Brain (organoid and tissue), 16 donors: ENCODE measurements at places on chromosomes 5 and 9. TPM values are rescaled to one million over a fixed set of nuclear protein-coding genes. Genes with fewer than 3 reads are reported as not detected.
A peak's percentile ranks its signal among the peaks of the same experiment; 100 is the strongest.

DNA sequence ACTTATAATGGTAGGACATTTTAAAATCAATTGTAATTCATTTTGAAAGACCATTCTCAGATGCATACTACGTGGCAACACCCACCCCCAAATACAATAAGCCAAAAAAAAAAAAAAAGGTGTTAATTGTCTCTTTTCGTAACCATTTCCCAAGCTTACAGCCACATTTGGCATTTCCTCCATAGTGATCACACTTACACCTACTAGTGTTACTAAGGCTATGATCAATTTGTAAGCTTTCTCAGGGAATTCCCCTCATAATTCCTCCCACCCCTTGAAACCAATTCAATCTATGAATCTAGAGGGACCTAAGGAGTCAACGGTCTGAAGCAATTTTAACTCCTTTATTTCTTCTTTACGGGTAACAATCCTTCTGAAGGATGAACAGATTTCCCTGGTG is 40.1 kb downstream of the NR2F1 start:
- DNase-seq, result no peak

The DND1 gene
- 0.48 TPM for polyA plus RNA-seq

DNA sequence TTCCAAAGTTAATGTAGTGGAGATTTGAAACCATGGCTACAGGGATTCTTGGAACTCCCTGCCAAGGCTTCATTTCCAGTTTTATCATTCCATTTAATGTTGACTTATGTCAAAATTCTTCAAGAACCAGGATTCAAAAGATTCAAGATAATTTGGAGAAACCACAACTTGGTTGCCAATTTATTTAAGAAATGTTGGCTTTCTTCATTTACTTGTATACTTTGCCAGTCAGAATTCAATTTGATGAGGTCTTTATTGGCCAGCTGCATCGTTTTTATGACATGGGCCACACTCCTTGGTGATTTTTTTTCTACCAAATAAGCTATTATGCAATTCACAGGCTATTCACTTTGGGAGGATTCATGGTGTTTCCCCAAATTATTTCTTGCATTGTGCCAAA is 53.1 kb upstream of the RASEF start:
- DNase-seq, result no peak

The TRPM3 gene
- polyA plus RNA-seq, result 1.2 TPM

GRCh38 chr9:9970514-9970913 is 642.3 kb downstream of the PTPRD start:
- DNase-seq, result no peak

The EGFL7 gene
- polyA plus RNA-seq, result 36.4 TPM

The IL3 gene
- polyA plus RNA-seq, result not detected

DNA sequence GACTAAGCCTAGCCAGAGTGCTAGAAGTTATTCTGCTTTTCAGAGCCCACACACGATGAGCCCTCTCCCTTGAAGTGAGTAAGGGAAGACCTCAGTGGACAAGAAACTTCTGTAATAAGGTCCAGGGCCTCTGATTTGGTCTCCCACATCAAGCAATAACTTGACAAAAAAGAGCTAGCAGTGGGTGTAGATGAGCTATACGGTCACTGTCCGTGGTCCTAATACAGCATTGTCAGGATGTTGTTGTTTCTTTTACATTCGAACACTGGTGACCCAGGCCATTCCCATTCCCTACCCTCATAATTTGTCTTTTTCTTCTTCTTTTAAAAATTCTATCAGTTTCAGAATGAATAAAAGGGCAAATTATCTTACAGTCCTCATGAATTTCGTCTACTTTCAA is 5.2 kb downstream of the PCSK1 start:
- DNase-seq, result no peak

- DNase-seq, result no peak
These were observed 320.3 kb upstream of the CLINT1 start for GRCh38 chr5:158179271-158179670.

The SNX24 gene
- polyA plus RNA-seq, result 9.2 TPM

GRCh38 chr9:109907810-109908458 is 127.9 kb downstream of the PALM2AKAP2 start:
- no peak for DNase-seq

DNA sequence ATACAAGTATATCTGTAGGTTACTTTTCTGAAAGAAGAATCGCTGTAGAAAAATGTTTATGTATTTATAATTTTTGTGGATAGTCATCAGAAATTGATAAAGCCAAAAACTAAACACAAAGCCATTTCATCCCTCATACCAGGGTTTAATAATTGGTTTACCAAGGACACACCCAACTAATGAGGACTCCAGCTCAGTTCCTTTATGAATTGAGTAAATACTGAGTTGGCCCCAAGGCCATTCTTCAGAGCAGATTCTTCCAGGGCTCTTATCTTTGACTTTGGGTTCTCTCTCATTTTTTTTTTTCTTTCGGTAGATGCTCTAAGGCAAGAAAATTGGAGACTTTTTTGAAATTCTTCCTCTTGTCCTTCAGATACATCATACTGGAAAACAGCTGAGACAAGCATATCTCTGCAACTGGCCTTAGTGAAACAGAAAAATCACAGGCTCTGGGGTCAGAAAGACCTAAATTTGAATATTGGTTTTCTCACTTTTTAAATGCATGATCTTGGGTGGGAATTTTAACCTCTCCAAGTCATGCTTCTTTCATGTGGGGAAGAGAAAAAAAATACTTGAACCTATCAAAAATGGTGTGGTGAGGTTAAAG is 401.8 kb downstream of the ARHGEF28 start:
- DNase-seq, result no peak

DNA sequence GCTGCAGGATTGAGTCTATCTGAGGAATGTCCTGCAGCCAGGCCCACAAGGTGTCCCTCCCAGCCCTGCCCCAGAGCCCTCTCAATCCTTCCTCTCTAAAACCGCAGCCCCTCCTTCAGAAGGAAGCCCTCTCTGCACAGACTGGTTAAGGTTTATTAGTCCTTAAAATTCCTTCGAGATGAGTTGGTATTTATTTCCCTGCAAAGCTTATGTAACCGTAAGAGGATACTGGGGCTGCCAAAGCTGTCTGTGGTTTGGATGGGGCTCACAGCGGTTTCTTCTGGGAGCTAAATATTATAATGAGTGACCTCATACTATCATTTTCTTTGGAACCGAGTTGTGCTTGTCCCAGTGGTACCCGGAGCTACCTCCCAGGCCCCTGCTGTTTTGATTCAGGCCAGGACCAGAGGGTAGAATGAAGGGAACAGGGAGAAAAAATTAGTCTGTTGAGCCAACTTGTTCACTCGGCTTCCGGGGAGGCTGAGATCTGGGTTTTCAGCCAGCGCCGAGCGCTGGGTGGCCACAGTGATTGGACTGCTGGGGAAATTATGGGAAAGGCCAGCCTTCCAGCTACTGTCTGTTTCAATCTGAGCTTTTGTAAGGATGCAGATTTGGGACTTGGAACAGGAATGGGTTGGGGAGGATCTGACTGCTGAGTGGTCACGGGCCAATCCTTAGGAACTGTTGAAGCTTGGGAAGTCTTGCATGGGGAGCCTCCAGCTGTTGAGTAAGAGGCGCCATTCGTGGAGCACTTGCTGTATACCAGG is 107.5 kb downstream of the NDFIP1 start:
- no peak for DNase-seq

DNA sequence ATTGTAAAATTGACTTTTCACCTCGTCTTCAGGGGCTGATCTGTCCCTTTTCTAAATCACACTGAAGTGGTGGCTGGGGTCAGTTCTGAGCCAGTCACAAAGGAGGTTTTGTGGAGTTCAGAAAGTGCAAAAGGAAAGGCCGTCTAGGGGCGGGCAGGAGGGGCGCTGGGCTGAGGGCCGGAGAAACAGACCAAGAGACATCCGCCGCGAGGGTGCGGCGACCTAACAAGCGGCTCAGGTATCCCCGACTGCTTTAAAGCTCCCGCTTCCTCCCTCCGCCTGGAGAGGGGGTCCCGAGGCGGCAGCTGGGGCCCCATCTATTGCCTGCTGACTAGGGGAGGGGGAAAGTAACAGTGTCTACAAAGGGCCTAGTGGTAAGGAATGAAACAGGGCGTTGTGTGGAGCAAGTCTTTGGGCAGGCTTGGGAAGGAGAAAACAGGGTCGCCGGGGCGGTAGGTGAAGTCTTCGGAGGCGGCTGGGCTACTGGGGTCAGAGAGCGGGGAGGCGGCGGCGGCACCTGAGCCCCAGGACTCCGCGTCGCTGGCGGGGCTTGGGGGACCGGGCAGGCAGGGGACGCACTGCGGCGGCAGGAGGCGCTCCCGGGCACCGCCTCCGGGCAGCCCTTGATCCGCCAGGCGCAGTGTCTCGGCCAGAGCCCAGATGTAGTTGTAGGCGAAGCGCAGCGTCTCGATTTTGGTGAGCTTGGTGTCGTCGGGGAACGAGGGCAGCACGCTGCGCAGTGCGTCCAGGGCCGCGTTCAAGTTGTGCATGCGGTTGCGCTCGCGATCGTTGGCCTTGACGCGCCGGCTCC is 950 bp downstream of the NEUROG1 start:
- DNase-seq, result peak; percentile 47

The SH3TC2 gene
- 2.1 TPM for polyA plus RNA-seq

The SPATA31D4 gene
- not detected for polyA plus RNA-seq

- DNase-seq, result no peak
These were observed 285.8 kb upstream of the PCSK5 start for GRCh38 chr9:75604661-75605060.

GRCh38 chr5:119597728-119598298 is 31.5 kb upstream of the FAM170A start:
- DNase-seq, result no peak

DNA sequence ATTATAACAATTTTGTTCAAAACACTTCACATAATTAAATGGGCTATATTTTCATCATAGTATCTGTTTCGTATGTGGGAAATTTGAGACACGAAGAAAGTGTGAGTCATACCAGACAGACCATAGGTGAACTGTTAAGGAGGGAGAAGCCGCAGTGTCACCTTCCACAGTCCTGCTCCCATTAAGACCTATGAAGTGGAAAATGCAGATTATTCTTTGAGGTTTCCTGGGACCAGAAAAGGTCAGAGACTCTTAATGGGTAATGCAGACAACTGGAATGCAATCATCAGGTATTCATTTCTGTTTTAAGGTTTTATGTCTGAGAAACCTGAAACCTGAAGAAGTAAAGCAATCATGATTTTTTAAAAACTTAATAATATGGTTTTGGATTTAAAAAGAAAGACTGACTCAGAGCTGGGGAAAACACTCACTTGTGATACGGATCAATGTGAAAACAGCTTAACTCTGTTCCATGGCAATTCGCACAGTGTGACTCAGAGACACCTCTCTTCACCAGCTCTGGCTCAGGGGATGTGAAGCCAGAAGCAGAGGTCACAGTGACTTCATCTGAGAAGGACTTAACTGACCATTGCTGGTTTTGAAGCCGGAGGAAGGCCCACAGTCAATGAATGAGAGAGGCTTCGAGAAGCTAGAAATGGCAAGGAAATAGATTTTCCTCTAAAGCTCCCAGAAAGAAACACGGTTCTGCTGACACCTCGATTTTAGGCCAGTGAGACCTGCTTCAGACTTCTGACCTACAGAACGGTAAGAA is 17.2 kb upstream of the GCNT1 start:
- no peak for DNase-seq

- DNase-seq, result no peak
These were observed 41.5 kb downstream of the SH3PXD2B start for GRCh38 chr5:172412724-172413286.

- no peak for DNase-seq
These were observed 178.8 kb upstream of the CDH10 start for GRCh38 chr5:24823625-24824024.

DNA sequence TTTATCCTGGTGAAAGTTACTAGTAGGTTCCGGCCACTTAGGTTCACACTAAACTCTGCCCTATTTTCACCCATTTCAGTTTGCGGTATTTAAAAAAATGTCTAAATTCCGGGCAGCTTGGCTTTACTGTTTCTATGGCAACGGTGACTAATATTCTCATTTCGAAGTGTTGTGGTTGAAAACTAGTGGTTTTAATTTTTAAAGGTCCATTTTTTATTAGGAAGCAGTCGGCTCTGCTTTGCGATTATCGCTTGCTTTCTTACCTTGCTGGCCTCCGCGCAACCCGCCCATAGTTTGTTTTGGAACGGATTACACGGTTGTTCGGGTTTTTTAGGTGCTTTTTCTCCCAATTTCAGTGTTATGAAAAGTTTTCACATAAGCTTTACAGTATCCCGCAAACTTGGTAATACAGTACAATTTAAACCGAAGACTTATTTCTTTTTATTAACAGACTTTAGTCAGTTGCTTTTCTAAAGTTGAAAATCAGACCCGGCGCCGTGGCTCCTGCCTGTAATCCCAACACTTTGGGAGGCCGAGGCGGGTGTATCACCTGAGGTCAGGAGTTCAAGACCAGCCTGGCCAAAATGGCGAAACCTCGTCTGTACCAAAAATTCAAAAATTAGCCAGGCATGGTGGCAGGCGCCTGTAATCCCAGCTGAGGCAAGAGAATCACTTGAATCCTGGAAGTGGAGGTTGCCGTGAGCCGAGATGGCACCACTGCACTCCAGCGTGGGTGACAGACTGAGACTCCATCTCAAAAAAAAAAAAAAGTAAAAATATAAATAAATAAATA is 1.6 kb downstream of the KDM4C start:
- DNase-seq, result peak; percentile 50

The MSX2 gene
- 0.54 TPM for polyA plus RNA-seq

GRCh38 chr5:160061770-160062169 is 52.8 kb downstream of the TTC1 start:
- DNase-seq, result no peak

GRCh38 chr9:121859646-121860045 is 208.2 kb downstream of the DAB2IP start:
- DNase-seq, result no peak

DNA sequence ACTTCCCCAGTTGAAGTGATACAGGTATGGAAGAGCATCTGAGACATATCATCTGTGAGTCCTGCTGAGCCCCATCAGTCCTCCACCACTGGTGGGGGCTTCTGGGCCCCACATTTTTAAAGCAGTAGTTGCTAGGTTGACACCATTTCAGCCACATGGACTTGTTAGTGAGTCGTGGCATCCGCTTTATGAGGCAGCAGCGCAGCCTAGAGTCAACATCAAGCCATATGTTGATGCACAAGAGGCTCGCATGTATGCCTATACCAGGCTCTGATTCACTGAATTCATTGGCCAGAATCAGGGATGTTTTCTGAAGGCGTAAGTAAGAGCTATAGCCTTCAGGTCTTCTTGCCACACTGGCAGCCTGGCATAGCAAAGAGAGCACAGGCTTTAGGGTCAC is 26.8 kb downstream of the ZNF346 start:
- no peak for DNase-seq

- peak; percentile 84 for DNase-seq
These were observed at the start of gene SLC25A48 for GRCh38 chr5:135834639-135835529. SLC25A48 (plus strand) TSS chr5:135834663; CDS start chr5:135834848, 185 bp downstream.

The PCDHGC4 gene
- 31.8 TPM for polyA plus RNA-seq
